ENCODE measurements at places on chromosomes 13 and 19.
A peak's percentile ranks its signal among the peaks of the same experiment; 100 is the strongest.

GRCh38 chr19:843180-843835 is 2.5 kb downstream of the PRTN3 start:
- DNase-seq = peak; percentile 67

GRCh38 chr13:87147076-87147475 is 524.1 kb upstream of the SLITRK5 start:
- DNase-seq = no peak

GRCh38 chr19:2552859-2553258 is 76.9 kb downstream of the GADD45B start:
- no peak for DNase-seq

GRCh38 chr19:47698631-47699359 is 14.4 kb upstream of the EHD2 start:
- DNase-seq = no peak

- DNase-seq = no peak
Observed at GRCh38 chr13:34933349-34933748, 8.7 kb upstream of the NBEA start.

GRCh38 chr13:46184277-46184699 is 2.3 kb upstream of the LCP1 start:
- DNase-seq = peak; percentile 56

DNA sequence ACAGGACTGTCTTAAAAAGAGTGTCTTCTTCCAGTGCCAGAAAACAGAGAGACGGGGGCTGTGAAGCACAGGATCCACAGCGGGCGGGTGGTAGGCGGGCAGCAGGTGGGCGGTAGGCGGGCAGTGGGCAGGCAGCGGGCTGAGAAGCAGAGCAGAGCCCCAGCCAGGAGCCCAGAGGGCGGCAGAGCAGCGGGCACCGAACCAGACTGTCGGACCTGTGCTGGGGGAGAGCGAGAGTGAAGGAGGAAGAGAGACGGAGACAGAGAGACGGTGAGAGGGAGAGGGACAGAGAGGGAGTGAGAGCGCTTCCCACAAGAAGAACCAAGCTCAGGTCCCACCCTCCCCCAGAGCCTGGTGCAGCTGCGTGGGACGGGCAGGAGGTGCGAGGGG is 30.3 kb downstream of the RASA3 start:
- DNase-seq = no peak

GRCh38 chr13:113917594-113918371 is 53.9 kb upstream of the GAS6 start:
- peak; percentile 20 for DNase-seq

DNA sequence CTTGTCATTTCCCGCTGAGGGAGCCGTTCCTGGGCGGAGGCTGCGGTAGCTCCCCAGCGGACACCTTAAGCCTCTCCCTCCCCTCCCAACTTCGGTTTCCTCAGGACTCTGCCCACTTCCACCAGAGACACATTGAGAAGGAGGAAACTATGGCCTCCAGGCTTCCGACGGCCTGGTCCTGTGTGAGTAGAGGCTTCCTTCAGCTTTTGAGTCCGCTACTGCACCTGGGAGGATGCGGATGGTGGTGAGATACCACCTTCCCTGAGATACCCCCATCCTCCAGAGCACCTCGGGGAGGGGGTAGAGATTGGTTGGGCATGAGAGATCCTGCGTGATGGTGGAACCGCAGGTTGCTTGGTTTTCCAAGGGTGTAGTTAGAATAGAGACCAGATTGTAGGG is 955 bp downstream of the ZNF274 start:
- DNase-seq = no peak

DNA sequence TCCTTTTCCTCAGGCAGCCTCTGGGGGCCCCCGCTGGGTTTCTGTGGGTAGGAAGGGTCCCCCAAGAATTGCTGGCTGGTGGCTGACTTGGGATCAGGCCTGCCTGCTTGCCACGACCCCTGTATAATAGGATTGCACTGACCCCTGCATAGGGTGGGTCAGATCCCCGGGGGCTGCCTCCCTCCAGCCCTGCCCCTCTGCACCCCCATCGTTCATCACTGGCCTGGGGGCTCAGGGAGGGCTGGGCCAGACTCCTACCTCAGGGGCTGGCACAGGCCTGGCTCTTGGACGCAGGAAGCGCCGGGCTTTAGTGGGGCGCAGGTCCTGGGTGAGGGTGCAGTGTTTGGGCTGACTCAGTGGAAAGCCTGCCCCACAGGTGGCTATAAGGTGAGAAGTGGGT is 10.6 kb downstream of the NDUFB7 start:
- peak; percentile 15 for DNase-seq

DNA sequence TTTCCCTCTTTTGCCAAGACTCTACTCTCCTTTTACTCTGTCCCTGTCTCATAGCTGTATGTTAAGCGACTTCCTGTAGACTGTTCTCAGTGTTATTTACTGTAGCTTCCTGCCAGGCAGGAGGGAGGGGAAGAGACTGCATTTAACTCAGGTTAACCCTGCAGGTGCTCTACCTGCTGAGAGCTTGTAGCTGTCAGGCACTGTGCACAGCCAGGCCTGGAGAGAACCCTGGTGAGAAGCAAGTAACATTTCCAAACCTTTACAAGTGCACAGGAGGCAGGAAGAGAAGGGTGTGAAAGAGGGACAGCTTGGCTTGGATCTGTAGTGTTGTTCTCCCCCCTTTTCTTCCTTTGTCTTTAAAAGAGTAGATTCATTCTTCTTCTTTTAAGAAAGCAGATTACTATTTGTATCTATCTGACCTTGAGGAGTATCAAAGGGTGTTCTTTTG is 167.1 kb downstream of the LMO7 start:
- no peak for DNase-seq

- no peak for DNase-seq
Observed at GRCh38 chr19:56113074-56113632, 7.9 kb downstream of the ZNF787 start.

- DNase-seq = no peak
Observed at GRCh38 chr13:107005577-107005976, 437.6 kb upstream of the ARGLU1 start.

DNA sequence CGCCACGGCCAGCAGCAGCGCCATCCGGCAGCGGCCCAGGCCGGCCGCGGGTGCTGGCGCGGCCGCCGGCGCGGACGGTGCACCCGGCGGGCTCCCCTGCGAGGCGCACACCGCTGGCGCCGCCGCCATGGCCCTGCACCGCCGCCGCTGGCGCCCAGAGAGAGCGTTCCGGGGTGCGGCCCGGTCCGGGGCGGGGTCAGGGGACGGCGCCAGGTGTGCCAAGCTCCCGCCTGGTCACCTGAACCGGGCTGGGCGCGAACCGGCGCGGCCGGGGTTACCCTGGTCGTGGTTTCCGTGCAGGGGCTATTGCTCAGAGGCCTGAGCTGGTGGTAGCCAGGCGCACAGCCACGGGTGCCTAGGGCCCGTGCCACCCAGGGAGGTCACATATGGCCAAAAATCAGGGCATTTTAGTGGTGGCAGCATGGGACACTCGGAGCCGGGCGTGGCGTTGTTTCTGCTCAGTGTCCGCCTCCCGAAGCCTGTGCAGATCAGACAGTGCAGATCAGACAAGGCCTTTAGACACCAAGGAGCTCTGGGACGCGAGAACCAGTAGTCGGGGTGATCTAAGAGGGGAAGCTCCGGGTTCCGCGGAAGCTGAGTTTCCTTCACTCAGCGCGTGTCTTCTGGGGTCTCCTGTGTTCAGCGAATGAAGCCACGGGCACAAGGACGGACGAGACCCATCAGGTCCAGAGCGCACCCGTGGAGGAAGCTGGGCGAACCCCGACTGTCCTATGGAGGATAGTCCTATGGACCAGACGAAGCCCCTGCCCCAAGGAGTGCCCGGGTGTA is at the start of gene TMEM238:
Gene TMEM238, minus strand, starts transcription at position 162 of the 789 bp plus-strand sequence. Its CDS starts 33 bp downstream, at position 129.
- no peak for DNase-seq

- DNase-seq = no peak
Observed at GRCh38 chr13:78816154-78816553, 157.2 kb upstream of the OBI1 start.

- no peak for DNase-seq
Observed at GRCh38 chr13:51621602-51622001, 37.3 kb downstream of the WDFY2 start.

DNA sequence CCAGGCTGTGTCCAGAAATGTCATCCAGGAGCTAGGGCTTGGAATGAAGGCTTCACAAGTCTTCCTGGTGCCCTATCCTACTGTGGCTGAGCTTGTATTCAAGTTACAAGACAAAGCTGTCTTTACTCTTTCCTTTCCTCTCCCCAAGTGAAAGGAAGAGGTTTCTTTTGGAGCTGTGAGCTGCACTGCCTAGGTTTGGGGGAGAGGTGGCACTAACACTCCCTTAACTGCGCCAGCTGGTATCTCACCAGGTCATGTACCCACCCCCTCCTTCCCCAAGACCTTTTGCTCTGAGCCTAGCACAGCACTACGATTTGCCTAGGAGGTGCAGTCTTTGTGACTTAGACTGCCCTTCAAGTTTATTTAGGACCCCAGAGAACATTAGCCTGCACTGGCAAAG is 2053.6 kb upstream of the PRR20A start:
- DNase-seq = no peak

GRCh38 chr19:1672038-1672768 is 19.8 kb upstream of the TCF3 start:
- peak; percentile 87 for DNase-seq

GRCh38 chr13:80157261-80157932 is 183.5 kb downstream of the SPRY2 start:
- no peak for DNase-seq

GRCh38 chr19:7263521-7263920 is 30.7 kb downstream of the INSR start:
- no peak for DNase-seq

- DNase-seq = no peak
Observed at GRCh38 chr19:7257148-7258040, 36.8 kb downstream of the INSR start.

- peak; percentile 62 for DNase-seq
Observed at GRCh38 chr19:676339-677105, at the start of gene FSTL3. Gene FSTL3 (plus strand): TSS chr19:676392. CDS start chr19:676424, 32 bp downstream.

- DNase-seq = no peak
Observed at GRCh38 chr13:50745542-50746115, 97.9 kb downstream of the DLEU7 start.

- no peak for DNase-seq
Observed at GRCh38 chr13:25207291-25207810, 35.3 kb upstream of the AMER2 start.

GRCh38 chr19:29884466-29884865 is 57.6 kb upstream of the URI1 start:
- DNase-seq = peak; percentile 21

GRCh38 chr13:44280456-44280855 is 93.2 kb upstream of the SERP2 start:
- no peak for DNase-seq

DNA sequence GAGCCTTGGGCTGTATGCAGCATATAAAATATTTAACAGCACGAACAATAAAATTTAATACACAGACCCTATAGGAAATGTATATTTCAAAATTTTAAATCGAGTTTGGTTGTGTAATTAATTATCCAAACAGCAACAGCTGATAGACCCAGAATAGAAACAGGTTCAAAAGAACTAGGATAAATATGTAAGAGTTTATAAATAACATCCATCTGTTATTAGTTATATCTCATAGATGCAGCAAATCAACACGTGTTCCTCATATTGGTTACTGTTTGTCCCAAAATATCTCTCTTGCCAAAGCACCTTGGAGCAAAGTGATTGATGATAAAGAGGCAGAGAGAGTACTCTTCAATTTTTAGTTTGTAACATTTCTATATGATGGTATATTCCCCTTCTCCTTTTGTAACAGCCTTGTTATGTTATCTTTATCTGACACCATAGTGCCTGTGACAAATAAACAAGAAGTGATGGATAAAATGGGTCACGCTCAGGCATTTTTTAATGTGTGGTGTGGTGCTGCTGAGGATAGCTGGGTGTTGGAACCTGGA is 260.6 kb upstream of the NBEA start:
- no peak for DNase-seq

DNA sequence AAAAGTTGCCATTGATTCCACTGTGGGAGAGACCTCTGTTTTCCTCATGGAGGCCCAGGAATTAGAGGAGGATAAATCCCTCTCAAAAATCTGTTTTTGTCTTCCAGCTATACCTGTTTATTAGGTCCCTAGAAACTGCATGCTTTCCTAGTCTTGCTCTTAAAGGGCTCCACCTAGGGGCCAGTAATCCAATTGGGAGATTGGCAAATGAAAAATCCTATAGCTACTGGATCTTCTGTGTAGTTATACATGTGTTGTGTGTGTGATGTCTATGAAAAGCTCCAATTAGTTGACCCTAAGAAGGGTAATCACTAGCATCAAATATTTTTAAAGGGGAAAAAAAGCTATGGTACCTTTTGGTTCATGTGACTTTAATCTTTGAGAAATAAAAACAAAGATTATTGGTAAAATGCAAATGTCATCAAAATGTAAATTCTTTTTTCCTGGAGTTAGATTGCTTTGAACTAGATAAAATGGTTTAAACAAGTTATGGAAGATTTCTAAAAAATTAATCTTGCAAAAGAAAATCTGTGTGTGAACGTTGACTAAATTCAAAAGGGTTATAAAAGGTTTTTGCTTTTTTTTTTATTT is 63.4 kb upstream of the C1QTNF9B start:
- peak; percentile 37 for DNase-seq

GRCh38 chr13:20669162-20669561 is 34.3 kb upstream of the IL17D start:
- no peak for DNase-seq

GRCh38 chr13:95704510-95704909 is 27.6 kb downstream of the DNAJC3 start:
- DNase-seq = peak; percentile 40

- DNase-seq = no peak
Observed at GRCh38 chr13:107649079-107649478, 566.3 kb downstream of the LIG4 start.

DNA sequence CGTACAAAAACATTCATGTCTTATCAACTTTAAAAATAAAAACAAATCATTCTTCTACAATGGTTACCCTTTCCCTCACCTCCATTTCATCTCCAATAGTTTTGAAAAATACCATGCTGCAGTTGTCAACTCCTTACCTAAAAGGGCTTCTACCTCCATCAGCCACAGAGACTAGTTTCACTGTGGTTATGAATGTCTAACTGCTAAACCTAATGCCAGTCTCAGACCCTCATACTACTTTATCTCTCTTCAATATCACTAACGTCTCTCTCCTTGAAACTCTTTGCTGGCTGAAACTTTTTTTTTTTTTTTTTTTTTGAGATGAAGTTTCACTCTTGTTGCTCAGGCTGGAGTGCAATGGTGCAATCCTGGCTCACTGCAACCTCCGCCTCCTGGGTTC is 27.1 kb downstream of the LNX2 start:
- DNase-seq = no peak

DNA sequence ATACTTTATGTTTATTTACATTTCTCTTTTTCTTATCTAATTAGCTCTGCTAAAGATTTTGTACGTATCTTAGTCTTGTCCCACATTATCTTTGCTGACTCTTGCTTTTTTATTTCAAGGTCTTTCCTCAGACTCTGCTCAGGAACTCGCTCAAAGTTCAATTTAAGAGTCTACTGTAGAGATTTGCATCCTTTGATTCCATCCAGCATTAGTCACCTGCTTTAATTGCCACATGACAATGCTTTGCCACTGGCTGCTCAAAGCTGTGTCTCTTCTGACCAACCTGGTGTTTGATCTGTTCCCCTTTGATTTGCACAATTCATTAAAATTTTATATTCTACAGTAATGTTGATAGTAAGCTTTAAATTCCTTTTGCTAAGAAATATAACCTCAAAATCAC is 157.9 kb upstream of the FREM2 start:
- no peak for DNase-seq
